ENCODE measurements at places on chromosomes 5 and 9.

GRCh38 chr5:141850786-141851185, 27.4 kb downstream of the PCDH1 start:
- DNase-seq, result no peak

- no peak for DNase-seq
Measured at GRCh38 chr9:125536776-125537175, 170.2 kb downstream of the MAPKAP1 start.

GRCh38 chr5:6732634-6733410, 19.6 kb downstream of the TENT4A start:
- DNase-seq, result no peak

DNA sequence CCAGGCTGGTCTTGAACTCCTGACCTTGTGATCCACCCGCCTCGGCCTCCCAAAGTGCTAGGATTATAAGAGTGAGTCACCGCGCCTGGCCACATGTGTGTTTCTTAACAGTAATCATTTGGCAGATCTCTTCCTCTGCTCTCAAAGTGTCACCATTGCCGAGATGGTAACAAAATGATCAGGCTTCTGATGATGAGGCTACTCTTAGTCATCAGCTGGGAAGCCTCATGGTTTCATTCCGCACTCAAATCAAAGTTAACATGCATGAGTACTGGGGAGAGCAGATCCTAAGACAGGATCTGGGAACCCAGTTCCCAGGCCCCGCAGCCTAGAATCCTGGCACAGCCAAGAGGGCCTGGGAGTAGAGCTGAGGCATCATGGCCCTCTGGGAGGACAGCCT, 27.4 kb downstream of the BARHL1 start:
- no peak for DNase-seq

GRCh38 chr9:82382887-82383616, 394.5 kb downstream of the SPATA31D1 start:
- no peak for DNase-seq

DNA sequence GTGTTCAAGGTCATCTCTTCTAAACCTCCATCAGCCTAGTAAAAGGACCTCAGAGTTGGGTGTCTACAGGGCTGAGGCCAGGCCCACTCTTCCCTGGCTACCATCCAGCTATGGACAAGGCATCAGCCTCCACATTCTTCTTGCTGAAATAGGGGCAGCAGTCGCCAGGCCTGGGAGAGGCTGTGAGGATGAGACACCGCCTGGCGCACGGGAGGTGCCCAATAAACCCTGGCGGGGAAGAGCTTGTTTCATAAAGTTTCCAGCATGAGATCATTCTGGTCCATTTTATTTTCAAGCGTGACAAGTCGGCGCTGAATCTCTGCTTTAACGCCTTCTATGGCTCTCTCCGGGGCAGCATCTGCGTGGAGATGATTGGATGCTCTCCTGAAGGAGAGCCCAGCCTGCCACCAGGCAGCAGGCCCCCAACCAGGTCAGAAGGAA, 153.4 kb downstream of the OLFM1 start:
- DNase-seq, result no peak

DNA sequence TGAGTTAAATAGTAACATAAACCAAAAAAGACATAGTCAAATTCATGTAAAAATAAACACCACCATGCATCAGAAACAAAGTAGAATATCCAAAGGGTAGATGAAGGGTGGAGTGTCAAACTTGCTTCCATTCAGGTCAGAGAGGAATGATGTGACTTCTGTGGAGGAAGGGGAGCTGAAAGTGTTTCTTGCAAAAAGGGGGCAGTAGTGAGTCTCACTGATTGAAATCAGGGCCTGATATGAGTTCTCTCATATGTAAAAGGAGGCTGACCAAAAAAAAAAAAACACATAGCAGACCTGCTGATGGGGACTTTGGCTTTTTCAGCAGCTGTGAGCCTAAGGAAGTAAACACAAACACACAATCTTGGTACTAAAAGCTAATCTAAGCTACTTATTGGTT, 38.8 kb upstream of the RGMB start:
- no peak for DNase-seq

DNA sequence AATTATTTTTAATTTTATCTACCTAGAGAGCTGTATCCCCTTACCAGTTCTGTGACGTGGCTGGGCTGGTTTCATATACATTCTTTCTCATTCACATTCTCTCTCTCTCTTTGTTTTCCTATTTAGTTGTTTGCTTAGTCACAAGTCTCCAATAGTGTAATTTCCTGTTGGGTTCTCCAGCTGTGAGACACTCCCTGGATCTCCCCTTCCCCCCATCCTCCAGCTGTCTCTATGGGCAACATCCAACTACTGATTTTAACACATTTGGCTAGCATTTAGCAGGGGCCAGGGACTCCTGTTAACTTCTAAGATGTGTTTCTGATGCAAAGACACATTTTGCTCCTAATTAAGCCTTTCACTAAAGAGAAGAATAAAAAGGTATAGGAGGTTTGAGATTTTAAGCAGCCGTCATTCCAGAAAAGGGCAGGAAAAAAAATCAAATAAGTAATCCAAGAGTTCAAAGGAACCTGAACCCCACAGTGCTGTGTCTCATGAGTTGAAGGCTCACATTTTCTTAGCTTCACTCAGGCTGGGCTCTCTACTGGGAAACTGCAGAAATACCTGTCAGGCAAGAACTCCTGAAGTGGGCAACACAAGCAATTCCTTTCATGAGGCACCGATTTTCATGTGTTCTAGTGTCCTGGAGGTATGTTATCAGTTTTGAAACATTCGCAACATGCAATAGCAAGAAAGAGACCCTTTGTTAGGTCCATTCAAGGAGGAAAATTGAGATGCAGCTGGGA, 198.7 kb upstream of the C9orf72 start:
- DNase-seq, result no peak

Data from thyroid gland (tissue), 4 donors.